Transverse colon (tissue), 4 donors: ENCODE measurements at places on chromosomes 5 and 9. TPM values are rescaled to one million over a fixed set of nuclear protein-coding genes. Genes with fewer than 3 reads are reported as not detected.
A peak's percentile ranks its signal among the peaks of the same experiment; 100 is the strongest.

DNA sequence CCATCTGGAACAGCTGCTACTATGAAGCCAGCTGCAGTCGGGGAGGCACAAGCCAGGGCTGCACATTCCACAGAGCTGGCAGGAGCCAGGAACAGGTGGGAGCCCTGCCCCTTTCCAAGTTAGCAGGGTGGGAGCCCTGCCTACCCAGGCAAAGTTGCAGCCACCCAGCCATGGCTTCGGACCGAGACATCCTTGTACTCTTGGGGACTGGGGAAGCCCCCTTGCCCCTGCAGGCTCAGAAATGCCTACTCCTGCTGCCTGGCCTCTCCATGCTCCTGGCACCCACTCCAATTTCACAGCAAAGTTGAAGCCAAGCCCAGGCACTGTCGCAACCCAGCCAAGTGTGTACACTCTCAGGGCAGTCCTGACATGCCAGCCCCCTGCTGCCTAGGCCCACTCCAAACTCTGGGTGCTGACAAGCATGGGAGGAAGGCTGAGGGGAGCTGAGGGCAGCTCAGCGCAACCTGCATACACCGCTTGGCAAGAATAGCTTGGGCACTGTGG, 165.1 kb downstream of the RNF180 start:
- no peak for DNase-seq

DNA sequence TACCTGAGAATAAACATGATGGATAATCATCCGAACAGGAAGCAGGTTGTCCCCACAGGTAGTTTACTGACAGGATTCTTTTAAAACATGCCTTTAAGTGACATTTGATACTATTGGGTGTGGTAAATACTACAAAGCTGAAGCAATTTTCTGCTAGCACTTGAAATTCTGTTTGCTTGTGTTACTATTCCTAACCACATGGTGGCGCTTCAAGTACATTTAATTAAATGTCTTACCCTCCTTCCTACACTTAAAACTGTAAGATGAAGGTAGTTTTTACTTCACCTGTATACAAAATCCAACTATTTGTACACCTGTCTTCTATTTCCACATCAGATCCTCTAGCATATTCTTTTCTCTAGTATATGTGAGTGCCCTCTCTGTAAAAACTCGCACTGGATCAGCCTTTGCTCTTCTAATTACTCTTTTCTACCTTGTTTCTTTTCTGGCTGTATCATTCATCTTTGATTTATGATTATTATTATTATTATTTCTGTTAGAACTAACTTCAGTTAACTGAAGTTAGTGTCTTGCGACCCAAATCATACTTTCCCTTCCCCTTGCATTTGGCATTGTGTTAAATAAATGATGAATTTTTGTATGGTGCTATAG, 18.4 kb downstream of the SLC25A46 start:
- no peak for DNase-seq

- DNase-seq = no peak
These were observed 441.1 kb downstream of the EBF1 start for GRCh38 chr5:158658446-158659230.

DNA sequence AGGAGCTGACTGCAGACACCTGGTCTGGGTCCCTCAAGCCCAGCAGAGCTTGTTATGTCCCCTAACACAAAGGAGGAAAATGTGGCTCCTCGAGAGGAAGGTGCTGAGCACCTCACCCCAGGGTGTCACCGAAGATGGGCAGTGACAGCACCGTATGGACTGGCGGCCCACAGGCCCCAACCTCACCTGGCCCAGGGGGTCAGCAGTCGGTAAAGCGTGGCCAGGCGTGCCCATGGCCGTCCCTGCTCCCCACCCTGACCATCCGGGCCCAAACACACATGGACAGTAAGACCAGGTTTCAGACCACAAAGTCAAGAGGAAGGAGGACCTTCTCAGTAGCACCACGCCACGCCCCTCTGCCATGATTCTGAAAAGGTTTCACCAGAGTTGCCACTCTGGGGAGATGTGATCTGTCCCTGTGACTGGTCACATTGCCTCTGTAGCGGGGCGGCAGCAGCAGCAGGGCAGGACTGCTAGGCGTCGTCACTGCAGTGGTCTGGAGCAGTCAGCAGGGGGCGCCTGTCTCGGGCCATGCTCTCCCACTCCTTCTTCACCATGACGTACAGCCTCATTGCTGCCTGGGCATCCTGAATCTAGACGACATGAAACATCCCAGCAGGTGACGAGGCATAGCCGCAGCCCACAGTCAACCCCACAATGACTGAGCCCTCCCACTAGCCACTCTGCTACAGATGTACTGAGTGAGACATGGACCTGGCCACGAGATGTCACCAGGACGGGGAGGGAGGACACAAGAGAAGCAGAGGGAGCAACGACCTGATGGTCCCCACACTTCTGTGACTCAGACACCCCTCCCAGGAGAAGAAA, 11.1 kb downstream of the REXO4 start:
- peak; percentile 82 for DNase-seq

DNA sequence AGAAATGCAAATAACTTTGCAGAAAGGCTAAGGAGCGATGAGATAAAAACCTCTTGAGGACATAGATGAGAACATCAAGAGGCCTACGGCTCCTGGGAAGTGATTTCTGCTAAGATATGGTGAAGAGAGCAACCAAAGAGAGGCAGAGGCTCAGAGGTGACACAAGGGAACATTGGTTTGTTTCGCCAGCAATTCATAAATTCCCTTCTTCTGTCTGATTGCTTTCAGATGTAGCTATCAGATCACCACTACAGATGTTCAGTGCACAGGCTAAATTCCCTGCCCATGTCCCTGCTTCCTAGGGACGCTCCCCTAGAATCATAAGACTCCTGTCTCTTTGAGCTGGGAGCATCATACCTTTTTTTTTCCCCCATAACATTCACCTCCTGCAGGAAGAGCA, 11.2 kb downstream of the AGXT2 start:
- DNase-seq = no peak

DNA sequence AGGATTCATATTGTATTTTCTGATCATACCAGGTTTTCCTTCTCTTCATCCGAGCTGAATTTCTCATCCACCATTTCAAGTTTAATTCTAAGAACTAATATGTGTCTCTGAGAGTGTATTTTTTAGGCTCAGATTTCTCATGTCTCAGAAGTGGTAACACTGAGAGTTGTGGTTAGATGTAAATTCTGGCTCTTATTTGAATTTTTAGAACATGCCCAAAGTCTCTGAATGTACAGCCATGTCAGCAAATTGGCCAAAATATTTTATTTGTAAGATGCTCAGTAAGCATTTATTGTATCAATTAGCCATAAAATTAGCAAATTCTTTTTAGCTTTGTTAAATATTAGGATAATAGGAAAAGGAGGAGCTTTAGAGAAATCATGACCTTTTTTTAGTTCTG, 16.6 kb downstream of the SV2C start:
- no peak for DNase-seq

- no peak for DNase-seq
These were observed 54.3 kb upstream of the PTPDC1 start for GRCh38 chr9:94029932-94030317.

- DNase-seq = no peak
These were observed 23.1 kb downstream of the PRELID2 start for GRCh38 chr5:145811834-145812625.

- DNase-seq = no peak
These were observed 4.0 kb upstream of the TYRP1 start for GRCh38 chr9:12689233-12689632.

DNA sequence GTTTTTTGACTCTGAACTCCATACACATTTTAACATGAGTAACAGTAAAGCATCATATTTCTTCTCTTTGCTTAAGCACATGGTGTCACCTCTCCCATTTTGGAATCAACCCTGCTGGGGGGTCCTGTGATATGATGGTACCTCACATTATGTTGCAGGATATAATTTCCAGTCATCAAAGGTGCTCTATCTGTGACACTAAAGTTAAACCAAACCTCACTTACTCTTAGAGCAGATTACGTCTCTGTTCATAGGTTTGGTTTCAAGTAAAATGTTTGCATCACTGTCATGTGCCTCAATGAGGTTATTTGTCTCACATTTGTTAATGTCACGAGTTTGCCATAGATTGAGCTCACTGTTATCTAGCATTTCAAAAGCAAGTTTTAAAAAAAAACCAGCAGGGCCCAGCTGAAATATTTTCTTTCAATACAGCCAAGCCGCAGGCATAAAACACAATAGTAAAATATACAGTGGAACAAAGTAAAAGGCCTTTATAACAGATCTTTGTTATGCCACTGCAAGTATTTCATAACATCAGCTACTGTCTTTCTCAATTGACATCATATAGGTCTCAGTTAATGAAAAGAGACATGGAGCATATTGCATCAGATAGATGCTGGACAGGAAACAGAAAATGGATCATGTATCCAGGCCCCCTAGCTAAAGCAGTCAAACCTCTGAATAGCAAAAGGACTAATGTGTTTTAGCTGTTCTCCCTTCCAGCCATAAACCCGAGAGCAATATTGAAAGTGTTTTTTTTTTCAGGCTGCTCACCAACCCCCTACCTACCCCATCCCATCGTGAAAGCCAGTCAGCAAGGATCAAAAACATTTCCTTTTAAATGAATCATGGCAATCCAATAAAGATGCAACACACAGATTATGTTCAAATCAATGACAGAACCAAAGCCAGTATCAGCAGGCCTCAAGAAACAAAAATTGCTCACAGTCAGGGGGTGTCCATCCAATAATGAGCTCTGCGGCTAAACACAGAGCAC, 182.1 kb upstream of the ITGA1 start:
- no peak for DNase-seq

- no peak for DNase-seq
These were observed 39.2 kb downstream of the HSPA4 start for GRCh38 chr5:133091034-133091433.

DNA sequence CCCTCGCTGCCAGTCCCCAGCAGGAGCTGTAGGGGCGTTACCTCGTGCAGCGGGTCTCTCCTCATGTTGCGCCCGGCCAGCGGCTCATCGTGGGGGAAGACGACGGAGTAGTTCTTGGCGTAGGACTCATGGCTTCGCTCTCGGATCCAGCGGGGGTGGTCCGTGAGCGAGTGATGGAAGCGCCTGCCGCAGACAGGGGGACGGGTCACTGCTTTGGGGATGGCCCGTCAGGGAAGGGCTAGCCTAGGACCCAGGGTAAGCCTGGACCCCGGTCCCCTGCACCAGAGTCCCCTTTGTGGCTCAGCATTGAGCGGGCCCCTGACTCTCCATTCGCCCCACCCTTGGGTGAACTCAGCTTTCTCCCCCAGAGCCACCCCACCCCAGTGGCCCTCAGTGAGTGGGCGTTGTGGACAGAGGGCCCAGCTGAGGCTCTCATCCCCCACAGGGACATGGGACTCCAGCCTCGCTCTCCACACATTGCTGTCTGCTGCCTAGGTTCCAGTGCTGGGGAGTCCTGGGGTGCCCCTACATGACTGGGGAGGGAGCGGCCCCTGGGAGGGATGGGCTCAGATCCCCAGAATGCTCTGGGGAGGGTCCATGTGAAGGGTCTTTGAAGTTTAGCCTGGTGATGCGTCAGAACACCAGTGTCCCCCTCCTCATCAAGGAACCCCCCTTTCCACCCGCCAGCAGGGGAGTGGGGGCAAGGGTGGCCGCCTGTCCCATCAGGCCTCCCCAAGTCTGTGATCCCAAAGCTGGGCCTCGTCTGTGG, 29.7 kb downstream of the SARDH start:
- no peak for DNase-seq

Gene AGXT2
- not detected for total RNA-seq

Gene ANKRD31
- total RNA-seq = 0.16 TPM

Gene DAPK1
- total RNA-seq = 28.3 TPM
